Smooth muscle cell of trachea (primary cell): ENCODE measurements at places on chromosomes 4 and X. TPM values are rescaled to one million over a fixed set of nuclear protein-coding genes. Genes with fewer than 3 reads are reported as not detected.

SATL1 gene
- not detected in 2 replicates for total RNA-seq

UBA1 gene
- 177 and 188 TPM in 2 replicates for total RNA-seq

SYNPO2 gene
- 2.0 and 6.5 TPM in 2 replicates for total RNA-seq

TRAM1L1 gene
- 3.5 and 4.2 TPM in 2 replicates for total RNA-seq

FGFR3 gene
- total RNA-seq, result 0.33 and 0.44 TPM in 2 replicates

TEX13C gene
- total RNA-seq, result not detected in 2 replicates

ENPEP gene
- 0.33 and 0.87 TPM in 2 replicates for total RNA-seq

CT45A2 gene
- not detected in 2 replicates for total RNA-seq

PCDH10 gene
- total RNA-seq, result 0.83 and 1.6 TPM in 2 replicates

OTC gene
- 0.15 TPM in 1 of 2 replicates, not detected in the other for total RNA-seq

PYURF gene
- total RNA-seq, result 54.6 and 83.9 TPM in 2 replicates

TIGD2 gene
- 6.4 and 9.6 TPM in 2 replicates for total RNA-seq

TRPC5OS gene
- under 0.01 TPM in 1 of 2 replicates, not detected in the other for total RNA-seq

PNMA5 gene
- total RNA-seq, result not detected in 2 replicates
